GM06990 (cell line): ENCODE measurements at places on chromosomes 3 and 15.

GRCh38 chr3:71726146-71726545, 944 bp upstream of the EIF4E3 start:
- no peak for DNase-seq

GRCh38 chr15:49225572-49226281, 55.7 kb downstream of the GALK2 start:
- DNase-seq: no peak

DNA sequence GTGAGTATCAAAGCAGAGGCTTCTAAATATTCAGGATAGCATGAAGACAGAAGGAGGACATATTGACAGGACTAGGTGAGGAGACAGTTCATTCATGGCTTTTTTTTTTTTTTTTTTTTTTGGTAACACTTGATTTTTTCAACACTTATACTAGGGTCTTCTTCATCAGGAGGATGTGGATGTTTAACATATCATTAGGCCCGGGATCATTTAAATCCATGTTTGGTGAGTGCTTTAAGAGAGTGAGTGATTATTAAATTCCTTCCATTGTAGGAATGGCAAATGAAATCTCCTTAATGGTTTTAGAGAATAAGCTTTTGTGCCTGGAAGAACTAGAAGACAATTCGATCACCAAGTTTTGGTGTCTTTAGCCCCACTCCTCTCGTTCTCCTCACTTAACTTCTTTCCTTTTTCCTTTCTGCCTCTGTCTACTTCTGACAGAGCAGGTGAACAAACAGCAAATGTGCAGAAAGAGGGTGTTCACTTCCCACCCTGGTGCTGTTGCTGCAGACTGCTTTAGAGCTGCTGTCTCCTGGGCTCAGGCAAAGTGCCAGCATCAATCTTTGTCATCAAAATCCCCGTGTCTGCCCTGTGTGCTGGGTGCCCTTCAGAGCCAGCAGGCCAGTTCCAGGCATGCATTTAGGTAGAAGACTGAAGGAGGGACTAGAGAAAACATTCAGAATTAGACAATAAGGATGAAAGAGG, 35.6 kb upstream of the RAB11A start:
- DNase-seq: no peak

DNA sequence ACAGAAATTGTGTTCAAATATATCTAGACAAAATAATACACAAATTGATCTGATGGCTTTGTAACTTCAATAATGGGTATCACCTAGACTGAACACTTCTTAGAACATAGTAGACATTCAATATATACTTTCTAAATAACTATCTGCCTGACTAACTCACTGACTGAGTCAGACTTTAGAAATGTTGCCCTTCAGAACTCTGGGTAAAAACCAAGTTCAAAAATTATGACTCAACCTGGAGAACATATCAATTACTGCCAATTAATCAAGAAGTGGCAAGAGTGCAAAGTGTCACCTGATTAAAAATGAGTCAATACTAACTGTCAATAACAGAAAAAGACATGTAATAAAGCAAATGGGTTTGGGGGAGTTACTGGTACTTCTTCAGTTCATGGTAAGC, 144.6 kb upstream of the TMCO5A start:
- no peak for DNase-seq

DNA sequence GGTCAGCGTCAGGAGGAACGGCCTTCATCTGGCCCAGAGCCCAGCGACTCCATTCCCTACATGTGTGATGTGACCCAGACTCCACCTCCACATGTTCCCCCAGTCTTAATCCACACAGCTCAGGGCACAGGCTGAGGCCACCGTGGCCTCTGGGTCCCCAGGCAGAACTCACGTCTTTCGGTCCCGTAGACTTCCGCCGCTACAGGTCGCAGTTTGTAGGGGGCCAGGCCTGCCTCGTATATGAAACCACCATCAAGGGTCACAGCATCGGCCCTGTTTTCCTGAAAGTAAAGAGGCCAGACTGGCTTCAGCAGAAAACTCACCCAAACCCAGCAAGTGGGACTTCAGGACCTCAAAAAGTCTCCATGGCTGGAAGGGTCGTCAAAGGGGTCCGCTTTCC, 8.6 kb downstream of the LTF start:
- no peak for DNase-seq

- DNase-seq: no peak
Observed at GRCh38 chr15:42843699-42844098, 76.9 kb downstream of the TTBK2 start.

DNA sequence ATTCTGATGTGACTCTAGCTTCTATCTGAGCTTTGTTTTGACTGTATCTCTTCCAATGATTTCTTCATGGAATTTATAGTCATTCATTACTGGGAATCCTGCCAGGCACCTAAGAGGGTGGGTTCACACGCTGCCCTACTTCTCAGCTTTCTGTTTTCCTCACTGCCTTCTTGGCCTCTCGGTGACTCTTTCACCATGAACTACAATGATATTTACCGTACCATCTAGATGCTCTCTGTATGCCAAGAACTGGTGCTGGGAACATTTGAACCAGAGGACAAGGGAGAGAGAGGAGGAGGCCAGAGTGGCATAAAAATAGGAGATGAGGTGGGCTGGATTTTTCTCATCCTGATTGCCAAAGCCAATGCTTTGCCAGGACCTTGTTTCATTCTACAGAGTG, 280.0 kb upstream of the P2RY1 start:
- DNase-seq: no peak

GRCh38 chr15:90419738-90420406, 31.8 kb downstream of the IQGAP1 start:
- peak; percentile 18 for DNase-seq

GRCh38 chr3:4804161-4805058, 174.8 kb upstream of the BHLHE40 start:
- DNase-seq: no peak

- DNase-seq: no peak
Observed at GRCh38 chr3:177331203-177331835, 134.0 kb upstream of the TBL1XR1 start.

DNA sequence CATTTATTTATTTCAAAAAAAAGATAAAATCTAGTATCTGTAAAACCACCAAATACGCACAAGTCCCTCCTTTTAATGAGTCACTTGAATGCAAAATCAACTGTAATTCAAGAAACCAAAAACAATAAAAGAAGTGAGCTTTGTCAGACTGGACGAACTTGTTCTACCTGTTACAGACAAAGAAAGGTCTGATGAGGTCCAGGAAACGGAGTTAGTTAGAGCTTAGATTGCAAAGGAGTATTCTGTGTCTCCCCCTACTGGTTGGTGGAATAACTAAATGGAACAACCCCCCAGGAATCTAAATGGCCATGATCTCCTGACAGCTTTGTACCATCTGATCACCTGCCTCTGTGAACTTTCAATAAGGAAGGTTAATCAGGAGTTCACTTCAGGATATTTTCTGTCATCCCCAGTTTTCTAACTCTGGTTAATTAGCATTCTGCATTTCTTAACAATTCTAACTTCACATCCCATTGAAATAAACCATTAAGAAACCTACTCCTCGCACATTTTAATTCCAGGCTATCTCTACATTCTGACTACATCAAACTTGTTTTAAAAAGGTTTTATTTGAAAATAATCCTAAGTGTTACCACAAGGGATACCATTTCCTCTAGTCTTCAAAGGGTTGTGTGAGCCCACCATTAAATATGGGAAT, 333.0 kb upstream of the SATB1 start:
- peak; percentile 22 for DNase-seq

- DNase-seq: no peak
Observed at GRCh38 chr3:43627360-43627759, 5.5 kb upstream of the ANO10 start.

DNA sequence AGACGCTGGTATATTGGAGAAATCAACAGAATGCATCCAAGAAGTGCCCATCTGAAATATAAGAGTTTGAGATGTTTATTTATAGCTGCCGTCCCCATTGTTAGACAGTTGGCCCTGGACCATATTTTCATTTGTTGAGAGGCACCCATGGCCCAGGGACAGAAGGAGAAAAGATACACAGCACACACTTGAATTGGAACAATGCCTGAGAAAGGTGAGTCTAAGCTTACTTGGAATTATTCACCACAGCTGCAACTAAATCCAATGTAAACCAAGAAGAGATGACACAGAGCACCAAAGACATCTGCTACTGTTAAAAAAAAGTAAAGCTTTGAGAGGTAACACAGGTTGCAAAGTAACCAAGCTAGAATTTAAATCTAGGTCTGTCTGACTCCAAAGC, 525.5 kb upstream of the NAALADL2 start:
- no peak for DNase-seq

- DNase-seq: no peak
Observed at GRCh38 chr3:59884409-59884808, 834.6 kb upstream of the CFAP20DC start.
